Right lobe of liver (tissue), 6 donors: ENCODE measurements at places on chromosomes 3 and 15. TPM values are rescaled to one million over a fixed set of nuclear protein-coding genes. Genes with fewer than 3 reads are reported as not detected.

CATSPER2 gene
- total RNA-seq = 2.4 TPM

UBAP1L gene
- 4.4 TPM for total RNA-seq

RETNLB gene
- not detected for total RNA-seq

CISH gene
- 6.8 TPM for total RNA-seq

FAM227B gene
- total RNA-seq = 2.0 TPM

THBS1 gene
- total RNA-seq = 29.0 TPM

GOLGA6D gene
- total RNA-seq = 0.12 TPM

NAALADL2 gene
- 3.1 TPM for total RNA-seq

HGD gene
- 425 TPM for total RNA-seq

KY gene
- total RNA-seq = not detected

SCAANT1 gene
- total RNA-seq = not detected

GOLGA8N gene
- total RNA-seq = 7.0 TPM

SKOR1 gene
- total RNA-seq = 0.05 TPM

GOLGA6L7 gene
- not detected for total RNA-seq

ATP10A gene
- total RNA-seq = 0.15 TPM

TTLL13 gene
- not detected for total RNA-seq

CXCR6 gene
- 1.2 TPM for total RNA-seq

PARL gene
- 25.2 TPM for total RNA-seq

RBM5 gene
- 48.1 TPM for total RNA-seq

FAM81A gene
- not detected for total RNA-seq

WDR5B gene
- total RNA-seq = 1.7 TPM

TRPC1 gene
- 0.71 TPM for total RNA-seq

APOD gene
- 0.43 TPM for total RNA-seq

CASR gene
- 0.13 TPM for total RNA-seq

SERPINI2 gene
- not detected for total RNA-seq

TNFAIP8L3 gene
- 0.49 TPM for total RNA-seq

EPHA6 gene
- total RNA-seq = not detected

TAMM41 gene
- 4.5 TPM for total RNA-seq

C3orf20 gene
- total RNA-seq = 0.09 TPM

PIGZ gene
- 2.4 TPM for total RNA-seq

DHX36 gene
- total RNA-seq = 17.6 TPM

BCL6 gene
- total RNA-seq = 29.1 TPM
